GM23248 (cell line): ENCODE measurements at places on chromosomes 13 and 19. TPM values are rescaled to one million over a fixed set of nuclear protein-coding genes. Genes with fewer than 3 reads are reported as not detected.

SULT2A1 gene
- not detected in 2 replicates for total RNA-seq

DNA sequence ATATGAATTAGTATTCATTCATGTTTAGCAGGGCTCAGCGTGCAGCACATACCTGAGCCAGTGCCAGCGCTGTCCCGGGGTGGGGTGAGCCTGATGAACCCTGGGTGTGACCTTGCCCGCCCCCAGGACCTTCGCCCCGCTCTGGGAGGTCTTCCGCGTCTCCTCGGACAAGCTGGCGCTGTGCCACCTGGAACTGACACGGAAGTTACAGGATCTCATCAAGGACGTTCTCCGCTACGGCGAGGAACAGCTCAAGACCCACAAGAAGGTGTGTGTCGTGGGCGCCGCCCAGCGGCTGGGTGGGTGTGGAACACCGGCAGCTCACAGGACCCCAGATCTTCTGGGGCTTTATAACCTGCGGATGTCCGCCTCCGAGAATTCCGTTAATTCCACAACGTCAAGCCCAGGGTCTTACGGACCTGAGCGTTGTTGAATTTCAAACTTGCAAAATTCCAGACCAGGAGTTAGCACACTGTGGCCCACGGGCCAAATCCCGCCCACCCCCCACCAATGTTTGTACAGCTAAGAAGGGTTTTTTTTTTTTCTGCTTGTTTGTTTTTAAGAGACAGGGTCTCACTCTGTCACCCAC, 15.4 kb downstream of the FCHO1 start:
- no peaks in the 10 kb centered on the region for H3K4me1 ChIP-seq
- H3K27ac ChIP-seq = no peak overlapping the region
- peak; percentile 85 for DNase-seq

DNA sequence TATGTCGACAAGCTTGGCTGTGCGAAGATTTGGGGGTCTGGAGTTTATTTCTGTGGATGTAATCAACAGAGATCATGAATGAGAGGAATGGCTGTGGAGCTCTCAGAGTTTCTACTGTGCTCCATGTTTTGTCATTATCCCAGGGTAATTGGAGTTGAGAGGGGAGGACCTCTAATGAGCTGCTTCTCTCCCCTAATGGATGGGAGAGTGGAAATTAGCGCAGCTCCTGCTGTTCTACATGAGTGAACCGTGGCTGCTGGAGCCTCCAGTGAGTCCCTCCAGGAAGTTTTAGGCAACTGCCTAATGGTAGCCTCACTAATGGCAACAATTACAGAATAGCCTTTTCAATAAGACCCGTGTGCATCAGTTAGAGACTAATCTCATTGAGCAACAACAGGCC, 31.3 kb upstream of the FGF9 start:
- DNase-seq = no peak
- H3K27me3 ChIP-seq = no peaks in the 10 kb centered on the region
- no peak overlapping the region for H3K4me3 ChIP-seq
- H3K27ac ChIP-seq = no peak overlapping the region
- H3K4me1 ChIP-seq = no peaks in the 10 kb centered on the region
- no peaks in the 10 kb centered on the region for H3K36me3 ChIP-seq

CHAMP1 gene
- 33.5 and 33.6 TPM in 2 replicates for total RNA-seq

DNA sequence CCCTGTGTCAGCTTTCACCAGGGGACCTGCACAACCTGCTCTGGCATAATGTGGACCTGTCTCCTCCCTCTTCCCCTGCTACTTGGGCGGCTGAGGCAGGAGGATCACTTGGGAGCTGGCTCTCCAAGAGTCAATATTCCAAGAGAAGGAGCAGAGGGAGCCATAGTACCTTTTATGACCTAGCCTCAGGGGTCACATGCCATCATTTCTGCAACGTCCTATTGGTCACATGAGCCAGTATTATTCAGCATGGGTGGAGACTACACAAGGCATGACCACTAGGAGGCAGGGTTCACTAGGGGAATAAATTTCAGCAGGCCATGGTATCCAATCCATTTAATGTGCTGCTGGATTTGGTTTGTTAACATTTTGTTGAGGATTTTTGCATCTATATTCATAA, 12.0 kb upstream of the SHFL start:
- H3K27ac ChIP-seq = no peak overlapping the region
- DNase-seq = peak; percentile 53
- H3K27me3 ChIP-seq = peaks cover 4% of the 10 kb centered on the region

FOSB gene
- total RNA-seq = 11.9 and 16.1 TPM in 2 replicates

- H3K4me1 ChIP-seq = no peaks in the 10 kb centered on the region
- DNase-seq = no peak
- H3K4me3 ChIP-seq = no peak overlapping the region
- no peaks in the 10 kb centered on the region for H3K36me3 ChIP-seq
- no peaks in the 10 kb centered on the region for H3K27me3 ChIP-seq
These were observed 65.4 kb upstream of the ATXN8OS start for GRCh38 chr13:70042193-70042592.

FFAR3 gene
- total RNA-seq = not detected in 2 replicates

DACH1 gene
- not detected in 2 replicates for total RNA-seq

DNA sequence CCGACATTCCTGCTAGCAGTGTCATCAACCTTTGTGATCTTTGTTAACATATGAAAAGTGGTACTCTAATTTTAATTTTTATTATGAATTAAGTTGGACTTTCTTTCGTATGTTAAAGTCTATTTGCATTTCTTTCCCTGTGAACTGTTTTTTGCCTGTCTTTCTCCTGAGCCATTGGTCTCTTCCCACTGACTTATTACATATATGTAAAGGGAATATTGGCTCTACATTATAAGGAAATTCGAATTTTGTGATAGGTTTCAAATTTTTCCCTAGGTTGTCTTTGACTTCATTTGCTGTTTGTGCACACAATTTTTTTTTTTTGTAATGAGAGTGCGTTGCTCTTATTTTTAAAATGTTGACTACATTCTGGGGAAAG, 442 bp upstream of the CDC16 start:
- peaks cover 15% of the 10 kb centered on the region for H3K4me1 ChIP-seq
- H3K27ac ChIP-seq = peak overlapping the region; percentile 25; the same call in 1 of the 2 replicates
- DNase-seq = no peak
- peaks cover 24% of the 10 kb centered on the region for H3K36me3 ChIP-seq
- H3K4me3 ChIP-seq = peak overlapping the region; percentile 90

- H3K27me3 ChIP-seq = no peaks in the 10 kb centered on the region
- H3K4me3 ChIP-seq = no peak overlapping the region
- no peak for DNase-seq
These were observed 42.2 kb downstream of the COL4A1 start for GRCh38 chr13:110264685-110265275.

MTMR6 gene
- 37.2 and 40.8 TPM in 2 replicates for total RNA-seq

- H3K4me1 ChIP-seq = 0 out of 2 replicates have a peak, but pooled peaks cover 3% of the 10 kb centered on the region
- H3K4me3 ChIP-seq = no peak overlapping the region
- no peak overlapping the region for H3K27ac ChIP-seq
- no peaks in the 10 kb centered on the region for H3K36me3 ChIP-seq
These were observed 344.8 kb downstream of the ENOX1 start for GRCh38 chr13:43441899-43442499.

DNA sequence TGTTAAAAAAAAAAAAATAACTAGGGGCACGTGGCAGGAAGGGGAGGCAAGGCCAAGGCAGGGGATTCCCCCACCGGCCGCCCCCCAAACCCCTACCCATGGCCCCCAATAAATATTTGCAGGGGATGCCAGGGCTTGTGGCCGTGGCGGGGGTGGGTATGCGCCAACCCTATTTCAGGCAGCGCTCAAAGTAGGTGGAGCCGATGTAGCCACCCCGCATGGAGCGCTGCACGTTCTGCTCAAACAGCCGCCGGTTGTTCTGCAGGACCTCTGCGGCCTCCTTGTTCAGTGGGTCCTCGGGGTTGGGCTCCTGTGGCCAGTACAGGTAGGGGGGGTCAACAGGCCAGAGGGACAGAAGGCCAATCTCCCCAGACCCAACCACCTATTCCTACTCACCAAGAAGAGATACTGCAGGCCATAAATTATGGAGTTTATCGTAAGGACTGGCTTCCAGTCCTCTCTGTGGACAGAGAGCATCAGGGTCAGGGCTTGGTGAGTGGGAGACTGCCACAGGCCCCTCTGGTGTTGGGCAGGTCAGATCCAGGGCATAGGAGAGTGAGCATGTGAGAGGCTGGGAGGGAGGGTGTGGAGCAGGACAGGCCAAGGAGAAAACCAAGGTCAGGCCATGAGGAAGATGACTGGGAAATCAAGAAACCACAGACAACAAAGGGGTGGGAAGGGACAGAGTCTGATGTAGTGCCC, 1.2 kb upstream of the CHMP2A start:
- peak overlapping the region; percentile 79 for H3K27ac ChIP-seq
- no peak for DNase-seq
- H3K27me3 ChIP-seq = no peaks in the 10 kb centered on the region
- H3K4me3 ChIP-seq = no peak overlapping the region

DACT3 gene
- 7.1 and 7.3 TPM in 2 replicates for total RNA-seq

TMEM221 gene
- total RNA-seq = 0.22 TPM in 1 of 2 replicates, not detected in the other

DNA sequence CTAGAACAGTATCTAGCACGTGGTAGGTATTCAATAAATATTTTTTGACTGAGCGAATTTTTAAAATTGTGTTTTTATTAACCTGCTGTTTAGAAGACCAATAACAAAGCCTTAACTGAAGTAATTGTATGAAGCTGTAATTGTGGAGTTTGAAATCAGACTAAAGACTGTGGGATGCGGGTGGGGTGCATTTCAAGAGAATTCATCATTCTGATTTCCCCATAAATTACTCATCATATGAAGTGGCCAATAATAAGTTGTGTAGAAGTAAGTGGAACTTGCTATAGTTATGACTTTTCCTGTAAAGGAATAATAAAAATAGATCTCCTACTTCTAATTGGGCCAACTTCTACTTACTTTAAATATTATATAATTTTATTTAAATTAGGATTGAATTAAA, 449.3 kb downstream of the PCDH9 start:
- no peak overlapping the region for H3K4me3 ChIP-seq
- H3K4me1 ChIP-seq = no peaks in the 10 kb centered on the region
- no peak overlapping the region for H3K27ac ChIP-seq
- DNase-seq = no peak
- no peaks in the 10 kb centered on the region for H3K27me3 ChIP-seq
- no peaks in the 10 kb centered on the region for H3K36me3 ChIP-seq

DNA sequence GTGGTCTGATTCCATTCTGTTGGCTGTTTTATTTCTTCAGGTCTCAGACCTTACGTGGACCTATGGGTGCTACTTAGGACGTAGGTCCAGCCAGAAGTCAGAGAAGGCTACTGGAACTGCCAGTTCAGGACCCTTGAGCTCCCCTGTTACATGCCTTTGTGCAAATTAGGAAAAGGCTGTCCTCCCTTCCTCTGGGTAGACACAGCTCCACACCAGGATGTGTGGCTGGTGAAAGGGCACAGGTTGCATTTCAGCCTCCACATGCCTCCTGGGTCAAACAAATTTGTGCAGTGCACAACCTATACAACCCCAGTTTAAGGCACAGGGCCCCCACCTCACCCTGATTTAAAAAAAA, 43.9 kb upstream of the MAP3K10 start:
- no peak for DNase-seq
- peaks cover 14% of the 10 kb centered on the region for H3K4me1 ChIP-seq
- H3K27ac ChIP-seq = peak overlapping the region; percentile 85
- no peaks in the 10 kb centered on the region for H3K36me3 ChIP-seq
- H3K27me3 ChIP-seq = no peaks in the 10 kb centered on the region

GRCh38 chr13:77857531-77858209, 61.0 kb downstream of the EDNRB start:
- no peak overlapping the region for H3K27ac ChIP-seq
- H3K4me3 ChIP-seq = no peak overlapping the region
- H3K36me3 ChIP-seq = no peaks in the 10 kb centered on the region
- H3K4me1 ChIP-seq = peaks cover 20% of the 10 kb centered on the region
- no peak for DNase-seq

GRCh38 chr13:94859278-94859691, 146.9 kb upstream of the SOX21 start:
- H3K4me3 ChIP-seq = no peak overlapping the region
- no peaks in the 10 kb centered on the region for H3K4me1 ChIP-seq
- H3K36me3 ChIP-seq = no peaks in the 10 kb centered on the region
- DNase-seq = no peak
- no peak overlapping the region for H3K27ac ChIP-seq

- H3K27ac ChIP-seq = no peak overlapping the region
- peaks cover 24% of the 10 kb centered on the region for H3K27me3 ChIP-seq
- no peak for DNase-seq
- no peak overlapping the region for H3K4me3 ChIP-seq
- no peaks in the 10 kb centered on the region for H3K4me1 ChIP-seq
- no peaks in the 10 kb centered on the region for H3K36me3 ChIP-seq
These were observed 48.3 kb upstream of the ATP11A start for GRCh38 chr13:112641456-112642089.

ZNF345 gene
- total RNA-seq = 1.7 and 5.7 TPM in 2 replicates

GRCh38 chr13:42075517-42075916, 27.1 kb downstream of the DGKH start:
- H3K27ac ChIP-seq = no peak overlapping the region
- no peak overlapping the region for H3K4me3 ChIP-seq
- no peaks in the 10 kb centered on the region for H3K27me3 ChIP-seq
- no peak for DNase-seq
- no peaks in the 10 kb centered on the region for H3K4me1 ChIP-seq

ZNF296 gene
- total RNA-seq = 0.25 TPM in 1 of 2 replicates, not detected in the other

DNA sequence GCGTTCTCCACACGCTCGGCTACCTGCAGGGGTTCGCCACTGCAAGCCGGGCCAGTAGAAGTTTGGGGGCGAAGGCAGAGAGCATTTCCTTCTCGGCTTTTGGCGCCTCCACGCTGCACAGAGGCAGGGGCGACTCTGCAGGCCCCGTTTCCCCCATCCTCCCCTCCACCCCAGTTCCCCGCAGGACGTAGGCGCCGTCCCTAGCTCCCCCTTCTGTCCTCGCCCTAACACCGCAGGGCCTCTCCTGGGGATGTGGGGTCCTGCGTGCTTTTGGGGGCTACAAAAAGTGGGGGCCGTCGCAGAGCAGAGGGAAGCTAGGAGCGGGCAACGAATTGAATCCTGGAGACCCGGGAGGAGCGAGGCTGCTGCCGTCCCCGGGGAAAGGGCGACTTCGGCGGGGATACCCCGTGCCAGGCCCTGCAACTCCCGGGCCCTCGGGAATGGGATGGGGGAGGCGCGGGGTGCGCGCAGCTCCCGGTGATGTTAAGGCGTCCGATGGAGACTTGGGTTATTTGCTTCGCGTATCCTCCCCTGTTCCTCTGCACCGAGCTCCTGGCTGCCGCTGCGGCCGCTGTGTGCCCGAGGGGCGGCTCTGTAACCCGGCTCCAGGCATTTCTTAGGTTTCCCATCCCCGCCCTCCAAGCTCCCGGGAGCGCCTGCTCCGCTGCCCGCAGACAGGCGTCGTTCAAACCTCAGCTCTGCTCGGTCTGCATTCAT, 255.9 kb upstream of the SOX21 start:
- no peaks in the 10 kb centered on the region for H3K4me1 ChIP-seq
- DNase-seq = peak; percentile 24
- no peak overlapping the region for H3K27ac ChIP-seq

APOC4 gene
- total RNA-seq = not detected in 2 replicates

- no peaks in the 10 kb centered on the region for H3K27me3 ChIP-seq
- H3K36me3 ChIP-seq = no peaks in the 10 kb centered on the region
- no peaks in the 10 kb centered on the region for H3K4me1 ChIP-seq
- DNase-seq = no peak
- H3K27ac ChIP-seq = no peak overlapping the region
These were observed 422.0 kb downstream of the FGF14 start for GRCh38 chr13:101979825-101980224.
